Effector CD4-positive, alpha-beta T cell (primary cell): ENCODE measurements at places on chromosomes 1 and 21.

- no peak for DNase-seq
These were observed 26.1 kb downstream of the CD58 start for GRCh38 chr1:116544588-116545358.

- no peak for DNase-seq
These were observed 40.7 kb downstream of the ARHGEF10L start for GRCh38 chr1:17579951-17580939.

GRCh38 chr21:42847051-42847707 is 32.2 kb downstream of the WDR4 start:
- DNase-seq = no peak

- DNase-seq = no peak
These were observed 42.0 kb downstream of the COLGALT2 start for GRCh38 chr1:183995322-183996039.

GRCh38 chr1:86207323-86207722 is 50.8 kb upstream of the COL24A1 start:
- DNase-seq = no peak

DNA sequence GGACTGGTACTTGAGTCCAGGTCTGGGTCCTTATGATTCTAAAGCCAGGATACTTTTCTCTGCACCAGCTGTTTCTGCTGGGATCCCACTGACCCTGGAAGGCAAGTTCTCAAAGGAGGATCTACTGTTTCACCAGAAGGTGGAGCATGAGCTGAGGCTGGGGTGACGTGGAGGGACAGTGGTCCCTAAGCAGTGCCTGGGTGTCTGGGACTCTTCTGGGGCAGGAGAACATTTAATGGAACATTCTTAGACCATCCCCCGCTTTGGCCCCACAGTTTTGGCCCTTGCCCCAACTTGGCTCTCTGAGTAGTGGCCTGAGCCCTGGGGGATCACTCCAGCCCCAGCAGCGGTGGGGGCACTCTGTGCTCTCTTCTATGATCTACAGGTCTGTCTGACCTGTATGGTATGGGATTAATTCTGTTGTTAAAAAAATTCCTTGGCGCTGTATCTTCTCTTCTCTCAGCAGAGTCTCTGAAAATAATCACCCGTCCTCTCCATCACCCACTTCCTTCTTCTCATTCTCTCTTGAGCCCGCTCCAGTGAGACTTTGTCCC is 60.3 kb upstream of the CSF3R start:
- DNase-seq = no peak

DNA sequence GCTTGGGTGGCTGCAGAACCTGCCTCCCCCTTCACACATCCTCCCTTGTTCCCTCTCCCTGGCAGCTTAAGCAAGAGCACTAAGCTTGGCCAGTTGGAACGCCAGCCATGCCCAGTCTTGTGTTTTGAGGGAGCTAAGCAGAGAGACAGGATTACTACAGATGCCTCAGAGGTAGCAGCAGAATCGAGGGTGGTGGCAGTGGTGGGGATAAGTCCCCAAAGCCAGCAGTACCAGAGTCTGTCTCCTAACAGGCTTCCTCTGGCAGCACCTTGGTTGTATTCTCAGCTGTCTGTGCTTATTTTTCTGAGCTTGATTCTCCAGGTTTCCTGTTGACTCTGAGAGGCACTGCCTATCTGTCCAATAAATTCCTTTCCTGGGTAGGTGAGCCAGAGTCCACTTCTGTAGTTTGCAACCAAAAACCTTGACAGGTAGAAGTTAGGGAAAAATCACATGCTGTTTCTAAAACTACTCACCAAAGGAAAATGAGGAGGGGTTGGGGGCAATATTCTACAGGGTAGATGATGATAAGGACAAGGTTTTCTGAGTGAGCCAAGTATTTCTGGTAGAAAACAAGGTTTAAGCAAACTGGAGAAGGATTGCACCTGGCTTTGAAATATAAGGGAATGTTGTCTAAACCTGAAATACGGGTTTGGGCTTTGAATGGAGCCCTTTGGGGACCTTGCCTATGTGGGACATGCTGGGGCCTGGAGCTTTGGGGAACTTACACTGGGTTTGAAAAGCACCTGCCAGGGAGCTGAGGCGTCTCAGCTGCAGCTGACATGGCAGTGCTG is 100.8 kb downstream of the PBX1 start:
- DNase-seq = no peak

GRCh38 chr1:222736470-222736869 is 532 bp upstream of the FAM177B start:
- no peak for DNase-seq

DNA sequence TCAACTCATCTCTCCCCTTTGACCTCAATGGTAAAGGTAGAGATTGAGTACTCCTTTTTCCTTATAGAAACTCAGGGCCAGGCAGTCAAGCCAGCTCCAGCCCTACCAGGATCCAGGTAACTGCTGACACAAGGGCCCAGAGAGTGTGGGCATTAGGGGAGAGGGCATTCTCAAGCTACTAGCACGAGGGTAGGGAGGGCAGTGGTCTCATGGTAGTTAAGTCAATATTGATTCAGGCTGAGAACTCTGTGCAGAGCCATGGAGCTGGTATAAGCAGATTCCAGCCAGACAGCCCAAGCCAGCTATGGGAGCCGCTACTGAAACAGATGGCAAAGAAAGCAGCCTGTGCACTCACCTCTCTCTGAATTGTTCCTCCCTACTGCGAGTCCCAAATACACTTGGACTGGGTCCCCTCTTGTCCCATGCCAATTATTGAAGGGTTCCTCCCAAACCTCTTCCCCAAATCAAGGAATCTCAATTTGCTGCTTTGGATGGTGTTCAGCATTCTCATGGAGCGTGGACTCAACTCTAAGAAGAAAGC is 2.8 kb downstream of the PI4KB start:
- no peak for DNase-seq

- no peak for DNase-seq
These were observed 47.7 kb upstream of the VWA5B1 start for GRCh38 chr1:20242890-20243479.

- DNase-seq = no peak
These were observed 1.7 kb downstream of the ID3 start for GRCh38 chr1:23557471-23558124.

GRCh38 chr1:205879974-205880373 is 30.0 kb upstream of the PM20D1 start:
- no peak for DNase-seq
